T-cell (primary cell): ENCODE measurements at places on chromosomes 2 and 18.

- H3K27me3 ChIP-seq: peaks cover 2% of the 10 kb centered on the region
- H3K4me1 ChIP-seq: no peaks in the 10 kb centered on the region
- peaks cover 15% of the 10 kb centered on the region for H3K36me3 ChIP-seq
- DNase-seq: no peak
- no peak overlapping the region for H3K27ac ChIP-seq
Measured at GRCh38 chr2:11786592-11786991, 40.2 kb downstream of the LPIN1 start.

GRCh38 chr2:204576362-204576979, 31.2 kb downstream of the PARD3B start:
- H3K4me1 ChIP-seq: no peaks in the 10 kb centered on the region
- no peak for DNase-seq
- H3K27me3 ChIP-seq: no peaks in the 10 kb centered on the region
- H3K36me3 ChIP-seq: no peaks in the 10 kb centered on the region
- H3K4me3 ChIP-seq: no peak overlapping the region

- H3K4me1 ChIP-seq: peaks cover 16% of the 10 kb centered on the region
- no peak overlapping the region for H3K27ac ChIP-seq
- no peak overlapping the region for H3K4me3 ChIP-seq
- no peaks in the 10 kb centered on the region for H3K36me3 ChIP-seq
- H3K27me3 ChIP-seq: no peaks in the 10 kb centered on the region
Measured at GRCh38 chr18:58319719-58320118, 275.7 kb downstream of the NEDD4L start.

DNA sequence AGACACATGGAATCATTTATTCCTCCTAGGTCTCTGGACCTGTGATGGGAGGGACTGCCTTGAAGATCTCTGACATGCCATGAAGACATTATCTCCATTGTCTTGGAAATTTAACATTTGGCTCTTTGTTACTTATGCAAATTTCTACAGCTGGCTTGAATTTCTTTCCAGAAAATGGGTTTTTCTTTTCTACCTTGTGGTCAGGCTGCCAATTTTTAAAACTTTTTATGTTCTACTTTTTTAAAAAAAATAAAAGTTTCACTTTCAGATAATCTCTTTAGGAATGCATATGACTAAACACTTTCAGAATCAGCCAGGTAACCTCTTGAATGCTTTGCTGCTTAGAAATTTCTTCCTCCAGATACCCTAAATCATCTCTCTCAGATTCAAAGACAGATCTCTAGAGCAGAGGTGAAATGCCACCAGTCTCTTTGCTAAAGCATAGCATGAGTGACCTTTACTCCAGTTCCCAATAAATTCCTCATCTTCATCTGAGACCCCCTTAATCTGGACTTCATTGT, 209.6 kb downstream of the RPRM start:
- H3K27me3 ChIP-seq: no peaks in the 10 kb centered on the region
- no peak for DNase-seq
- H3K27ac ChIP-seq: no peak overlapping the region
- H3K36me3 ChIP-seq: no peaks in the 10 kb centered on the region

- H3K27ac ChIP-seq: no peak overlapping the region
- H3K4me1 ChIP-seq: peaks cover 16% of the 10 kb centered on the region
- H3K27me3 ChIP-seq: no peaks in the 10 kb centered on the region
- no peak overlapping the region for H3K4me3 ChIP-seq
- peaks cover 2% of the 10 kb centered on the region for H3K36me3 ChIP-seq
Measured at GRCh38 chr2:100136310-100136709, 6.1 kb downstream of the AFF3 start.

- DNase-seq: no peak
- H3K27ac ChIP-seq: no peak overlapping the region
- no peak overlapping the region for H3K4me3 ChIP-seq
- H3K4me1 ChIP-seq: peaks cover 18% of the 10 kb centered on the region
- H3K27me3 ChIP-seq: no peaks in the 10 kb centered on the region
Measured at GRCh38 chr2:157887946-157888345, 11.8 kb upstream of the ACVR1 start.
